ENCODE measurements at places on chromosomes 1 and 21. TPM values are rescaled to one million over a fixed set of nuclear protein-coding genes. Genes with fewer than 3 reads are reported as not detected.

Gene CHIA
- not detected for total RNA-seq

GRCh38 chr1:89842567-89843272, 21.9 kb downstream of the LRRC8D start:
- H3K27me3 ChIP-seq: no peaks in the 10 kb centered on the region
- peaks cover 22% of the 10 kb centered on the region for H3K36me3 ChIP-seq
- peak overlapping the region; percentile 97 for H3K4me3 ChIP-seq
- H3K27ac ChIP-seq: peak overlapping the region; percentile 98
- H3K4me1 ChIP-seq: peaks cover 50% of the 10 kb centered on the region
- DNase-seq: no peak

DNA sequence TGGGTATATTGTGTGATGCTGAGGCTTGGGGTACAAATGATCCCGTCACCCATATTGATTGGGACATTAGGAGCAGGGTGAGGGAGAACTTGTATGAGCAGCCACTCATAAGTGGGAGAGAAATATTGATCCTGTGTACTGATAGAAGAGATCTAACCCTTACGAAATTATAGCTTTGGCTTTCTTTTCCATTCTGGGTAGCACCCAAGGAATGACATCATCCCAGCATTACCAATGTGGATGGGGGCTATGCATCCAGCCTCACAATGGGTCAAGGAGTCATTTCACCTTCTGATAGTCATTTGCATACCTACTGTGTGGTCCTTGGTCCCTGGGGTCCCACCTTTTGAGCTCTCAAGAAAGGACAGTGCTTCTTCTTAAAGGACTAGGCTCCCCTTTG, 1.9 kb upstream of the NAV1 start:
- H3K4me3 ChIP-seq: no peak overlapping the region
- H3K4me1 ChIP-seq: peaks cover 17% of the 10 kb centered on the region
- H3K27me3 ChIP-seq: peaks cover 52% of the 10 kb centered on the region
- H3K36me3 ChIP-seq: no peaks in the 10 kb centered on the region
- no peak for DNase-seq
- H3K27ac ChIP-seq: no peak overlapping the region

GRCh38 chr1:22074803-22075202, 22.3 kb downstream of the CDC42 start:
- H3K36me3 ChIP-seq: peaks cover 40% of the 10 kb centered on the region
- DNase-seq: no peak
- H3K27me3 ChIP-seq: no peaks in the 10 kb centered on the region
- peak overlapping the region; percentile 36 for H3K27ac ChIP-seq

DNA sequence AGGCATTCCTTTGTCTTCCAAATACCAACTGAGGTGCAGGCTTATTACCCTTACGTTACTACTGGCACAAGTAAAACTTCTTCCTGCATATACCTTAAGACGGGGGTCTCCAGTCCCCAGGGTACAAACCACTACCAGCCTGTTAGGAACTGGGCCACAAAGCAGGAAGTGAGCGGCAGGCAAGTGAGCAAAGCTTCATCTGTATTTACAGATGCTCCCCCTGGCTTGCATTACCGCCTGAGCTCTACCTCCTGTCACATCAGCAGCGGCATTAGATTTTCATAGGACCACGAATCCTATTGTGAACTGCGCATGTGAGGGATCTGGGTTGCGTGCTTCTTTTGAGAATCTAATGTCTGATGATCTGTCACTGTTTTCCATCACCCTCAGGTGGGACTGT, 113.1 kb downstream of the SLC45A1 start:
- DNase-seq: peak; percentile 76
- H3K4me3 ChIP-seq: peak overlapping the region; percentile 59
- no peaks in the 10 kb centered on the region for H3K27me3 ChIP-seq
- peak overlapping the region; percentile 76 for H3K27ac ChIP-seq
- H3K36me3 ChIP-seq: peaks cover 15% of the 10 kb centered on the region

- H3K4me3 ChIP-seq: no peak overlapping the region
- no peak overlapping the region for H3K27ac ChIP-seq
- H3K36me3 ChIP-seq: peaks cover 2% of the 10 kb centered on the region
- DNase-seq: peak; percentile 79
Observed at GRCh38 chr1:243748706-243749283, 101.2 kb downstream of the AKT3 start.

GRCh38 chr21:42400525-42400924, 3.2 kb upstream of the UBASH3A start:
- peaks cover 39% of the 10 kb centered on the region for H3K36me3 ChIP-seq
- H3K27ac ChIP-seq: peak overlapping the region; percentile 74
- DNase-seq: peak; percentile 76
- H3K4me1 ChIP-seq: peaks cover 48% of the 10 kb centered on the region

DNA sequence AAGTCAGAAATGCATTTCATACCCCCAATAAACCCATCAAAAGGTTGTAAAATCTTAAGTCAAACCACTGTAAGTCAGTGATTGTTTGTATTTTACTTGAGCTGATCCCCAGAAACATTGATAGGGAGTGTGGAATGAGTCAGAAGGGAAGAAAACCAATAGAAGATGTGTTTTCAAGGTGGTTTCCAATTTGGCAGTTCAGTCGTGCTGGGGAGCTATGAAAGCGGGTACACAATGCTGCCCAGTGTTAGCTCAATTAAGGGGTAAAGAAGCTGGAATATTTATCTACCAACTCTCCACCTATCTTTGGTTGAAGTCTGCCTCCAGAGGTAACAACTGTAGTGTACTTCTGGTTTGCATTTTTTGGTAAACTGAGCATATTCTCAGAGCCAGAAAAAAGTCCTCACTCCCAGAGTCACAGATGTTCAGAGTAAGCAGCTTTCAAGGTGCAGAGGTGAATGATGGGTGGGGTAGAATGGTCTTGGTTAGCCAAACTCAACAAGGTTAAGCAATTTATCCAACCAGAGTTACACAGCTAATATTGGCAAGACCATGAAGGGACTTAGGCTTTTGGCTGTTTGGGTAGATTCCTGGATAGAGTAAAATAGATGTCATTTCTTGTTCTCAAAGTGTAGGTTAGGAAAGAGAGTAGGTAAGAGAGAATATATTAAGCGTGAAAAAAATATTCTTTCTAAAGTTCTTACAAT, 202.9 kb upstream of the ADGRL2 start:
- H3K27me3 ChIP-seq: no peaks in the 10 kb centered on the region
- no peak for DNase-seq
- H3K27ac ChIP-seq: no peak overlapping the region
- no peak overlapping the region for H3K4me3 ChIP-seq
- no peaks in the 10 kb centered on the region for H3K4me1 ChIP-seq

DNA sequence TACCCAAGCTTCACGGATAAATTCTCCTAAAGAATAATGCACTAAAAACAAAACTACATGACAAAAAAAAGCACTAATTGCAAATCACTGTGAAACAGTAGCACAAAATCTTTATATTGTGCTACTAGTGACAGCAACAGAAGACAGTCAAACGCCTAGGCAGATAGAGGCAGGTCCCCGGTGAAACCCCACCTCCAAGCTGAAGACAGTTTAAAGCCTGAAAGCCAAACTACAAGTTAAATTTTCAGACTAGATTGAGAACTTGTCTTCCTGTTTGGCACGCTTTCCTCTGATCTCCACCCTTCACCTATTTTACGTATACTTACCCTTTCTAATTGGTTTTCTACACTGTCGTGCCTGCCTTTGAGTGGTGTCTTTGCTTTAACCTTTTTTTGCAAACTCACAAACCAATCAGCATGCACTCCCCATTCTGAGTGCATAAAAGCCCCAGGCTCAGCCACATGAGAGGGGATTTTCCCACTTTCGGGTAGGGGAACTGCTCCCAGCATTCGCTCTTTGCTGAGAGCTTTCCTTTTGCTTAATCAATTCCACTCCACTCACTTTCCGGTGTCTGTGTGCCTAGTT, 3.6 kb upstream of the BACH1 start:
- H3K36me3 ChIP-seq: peaks cover 3% of the 10 kb centered on the region
- H3K27ac ChIP-seq: no peak overlapping the region
- peak; percentile 65 for DNase-seq
- H3K4me1 ChIP-seq: peaks cover 24% of the 10 kb centered on the region
- no peak overlapping the region for H3K4me3 ChIP-seq
- no peaks in the 10 kb centered on the region for H3K27me3 ChIP-seq

GRCh38 chr1:166836733-166837132, 2.5 kb upstream of the POGK start:
- H3K27me3 ChIP-seq: peaks cover 7% of the 10 kb centered on the region
- DNase-seq: no peak
- H3K4me1 ChIP-seq: peaks cover 28% of the 10 kb centered on the region
- H3K4me3 ChIP-seq: no peak overlapping the region
- no peak overlapping the region for H3K27ac ChIP-seq
